ENCODE measurements at places on chromosomes 3 and 15.

- no peak overlapping the region for H3K4me3 ChIP-seq
- DNase-seq: no peak
- no peaks in the 10 kb centered on the region for H3K36me3 ChIP-seq
- no peak overlapping the region for H3K27ac ChIP-seq
- H3K27me3 ChIP-seq: no peaks in the 10 kb centered on the region
Measured at GRCh38 chr15:70321172-70321819, 223.6 kb upstream of the TLE3 start.

DNA sequence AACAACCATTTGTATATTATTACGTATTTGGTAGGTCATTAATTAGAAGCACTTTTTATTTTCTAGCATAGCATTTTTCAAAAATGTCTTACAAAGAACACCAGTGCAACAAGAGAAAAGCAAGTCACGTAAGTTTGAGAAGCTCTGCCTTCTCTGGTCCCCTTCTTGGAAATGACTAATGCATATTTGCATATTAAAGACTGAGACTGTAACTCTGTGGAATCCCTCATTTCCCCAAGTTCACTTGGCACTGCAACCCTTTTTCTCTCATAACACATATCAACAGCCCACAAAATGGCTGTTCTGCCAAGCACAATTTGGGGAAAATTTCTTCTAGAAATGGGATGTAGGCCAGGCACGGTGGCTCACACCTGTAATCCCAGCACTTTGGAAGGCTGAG, 176.3 kb downstream of the ERC2 start:
- DNase-seq: no peak
- H3K4me3 ChIP-seq: no peak overlapping the region
- peaks cover 10% of the 10 kb centered on the region for H3K4me1 ChIP-seq
- H3K36me3 ChIP-seq: no peaks in the 10 kb centered on the region
- H3K27me3 ChIP-seq: peaks cover 21% of the 10 kb centered on the region
- H3K27ac ChIP-seq: no peak overlapping the region

- H3K36me3 ChIP-seq: peaks cover 38% of the 10 kb centered on the region
- no peak overlapping the region for H3K27ac ChIP-seq
- DNase-seq: no peak
- no peak overlapping the region for H3K4me3 ChIP-seq
- no peaks in the 10 kb centered on the region for H3K27me3 ChIP-seq
Measured at GRCh38 chr3:184240384-184241140, 8.2 kb downstream of the ALG3 start.

DNA sequence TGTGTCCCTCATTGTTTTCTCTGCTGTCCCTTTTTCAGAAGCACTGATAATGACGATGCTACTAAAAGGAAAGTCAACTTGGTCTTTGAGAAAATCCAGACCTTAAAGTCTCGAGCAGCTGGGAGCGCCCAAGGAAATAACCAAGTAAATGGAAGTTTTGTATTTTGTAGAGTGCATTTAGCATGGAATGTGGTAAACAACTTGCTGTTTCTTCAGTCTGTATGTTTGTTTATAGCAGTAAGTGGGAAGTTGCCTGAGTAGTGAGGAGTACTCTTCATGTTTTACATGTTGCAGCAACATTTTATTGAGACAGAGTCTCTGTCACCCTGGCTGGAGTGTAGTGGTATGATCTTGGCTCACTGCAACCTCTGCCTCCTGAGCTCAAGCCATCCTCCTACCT, 66.0 kb downstream of the CGNL1 start:
- H3K27ac ChIP-seq: no peak overlapping the region
- H3K4me1 ChIP-seq: no peaks in the 10 kb centered on the region
- H3K4me3 ChIP-seq: no peak overlapping the region

DNA sequence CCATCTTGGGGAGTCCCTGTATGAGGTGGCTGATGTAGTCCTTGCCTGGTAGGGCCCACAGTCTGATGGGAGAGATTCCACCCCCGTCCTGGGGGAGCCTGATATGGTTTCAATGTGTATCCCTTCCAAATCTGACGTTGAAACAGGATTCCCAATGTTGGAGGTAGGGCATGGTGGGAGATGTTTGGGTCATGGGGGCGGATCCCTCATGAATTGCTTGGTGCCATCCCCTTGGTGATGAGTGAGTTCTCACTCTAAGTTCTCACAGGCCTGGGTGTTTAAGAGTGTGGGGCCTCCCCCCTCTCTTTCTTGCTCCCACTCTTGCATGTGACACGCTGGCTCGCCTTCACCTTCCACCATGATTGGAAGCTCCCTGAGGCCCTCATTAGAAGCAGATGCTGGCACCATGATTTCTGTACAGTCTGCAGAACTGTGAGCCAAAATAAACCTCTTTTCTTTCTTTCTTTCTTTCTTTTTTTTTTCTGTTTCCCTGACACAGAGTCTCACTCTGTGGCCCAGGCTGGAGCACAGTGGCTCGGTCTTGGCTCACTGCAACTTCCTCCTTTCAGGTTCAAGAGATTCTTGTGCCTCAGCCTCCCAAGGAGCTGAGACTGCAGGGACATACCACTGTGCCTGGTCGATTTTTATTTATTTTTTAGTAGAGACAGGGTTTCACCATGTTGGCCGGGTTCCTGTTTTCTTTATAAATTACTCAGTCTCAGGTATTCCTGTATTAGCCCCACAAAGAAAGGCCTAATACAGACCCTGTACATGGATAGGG, 28.6 kb downstream of the ITGA11 start:
- H3K36me3 ChIP-seq: no peaks in the 10 kb centered on the region
- no peak overlapping the region for H3K27ac ChIP-seq

DNA sequence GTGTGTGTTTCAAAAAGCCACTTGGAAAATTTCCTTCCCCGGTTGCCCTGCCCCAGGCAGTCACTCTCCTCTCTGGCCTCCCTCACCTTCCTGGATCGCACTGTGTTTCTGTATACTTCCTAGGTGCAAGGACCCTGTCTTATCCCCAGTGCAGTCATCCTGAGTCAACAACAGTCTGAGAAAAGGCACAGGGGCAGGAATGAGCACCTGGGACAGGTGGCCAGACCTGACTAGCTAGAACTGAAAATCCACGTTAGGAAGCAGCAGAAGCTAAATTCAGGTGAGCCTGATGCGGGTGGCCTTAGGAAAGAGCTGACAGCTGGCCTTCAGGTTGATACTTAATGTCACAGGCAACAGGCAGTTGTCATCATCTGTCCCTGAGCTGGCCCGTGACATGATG, 62.9 kb upstream of the VGLL4 start:
- H3K4me1 ChIP-seq: peaks cover 3% of the 10 kb centered on the region
- no peaks in the 10 kb centered on the region for H3K27me3 ChIP-seq
- no peak overlapping the region for H3K4me3 ChIP-seq
- H3K27ac ChIP-seq: no peak overlapping the region

DNA sequence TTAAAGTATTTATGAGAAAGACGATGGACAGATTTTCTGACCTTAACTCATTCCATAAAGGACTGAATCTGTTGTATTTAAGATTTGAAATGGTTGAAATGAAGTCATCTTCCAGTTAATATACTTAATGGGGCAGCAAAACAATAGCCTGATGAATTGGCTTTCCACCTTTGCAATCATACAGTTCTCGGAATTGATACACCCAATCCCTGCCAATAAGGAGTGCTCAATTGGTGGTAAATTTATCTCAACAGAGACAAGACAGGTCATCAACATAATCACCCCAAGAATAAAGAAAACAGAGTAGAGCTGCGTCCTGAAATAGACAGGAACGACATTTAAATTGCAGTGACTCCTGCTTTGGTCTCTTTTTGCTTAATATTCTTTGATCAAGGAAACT, 11.2 kb downstream of the ANXA2 start:
- H3K36me3 ChIP-seq: peaks cover 38% of the 10 kb centered on the region
- no peak overlapping the region for H3K27ac ChIP-seq
- no peaks in the 10 kb centered on the region for H3K27me3 ChIP-seq
- H3K4me3 ChIP-seq: no peak overlapping the region

GRCh38 chr3:37935290-37935668, 55.3 kb upstream of the VILL start:
- H3K27ac ChIP-seq: no peak overlapping the region
- H3K4me1 ChIP-seq: no peaks in the 10 kb centered on the region
- no peaks in the 10 kb centered on the region for H3K36me3 ChIP-seq
- H3K4me3 ChIP-seq: no peak overlapping the region
- H3K27me3 ChIP-seq: no peaks in the 10 kb centered on the region
- DNase-seq: no peak

- peak; percentile 49 for DNase-seq
- peak overlapping the region; percentile 85 for H3K27ac ChIP-seq
- no peaks in the 10 kb centered on the region for H3K27me3 ChIP-seq
- peak overlapping the region; percentile 3 for H3K4me3 ChIP-seq
Measured at GRCh38 chr15:59298225-59298853, 74.3 kb downstream of the MYO1E start.
